Aorta (tissue), 5 donors: ENCODE measurements at places on chromosomes 16 and 17. TPM values are rescaled to one million over a fixed set of nuclear protein-coding genes. Genes with fewer than 3 reads are reported as not detected.

- no peak for DNase-seq
Observed at GRCh38 chr17:8345052-8345690, 5.5 kb downstream of the ODF4 start.

- DNase-seq: no peak
Observed at GRCh38 chr17:65197201-65197600, 60.0 kb downstream of the RGS9 start.

- DNase-seq: no peak
Observed at GRCh38 chr17:37318931-37319594, 56.7 kb upstream of the C17orf78 start.

DNA sequence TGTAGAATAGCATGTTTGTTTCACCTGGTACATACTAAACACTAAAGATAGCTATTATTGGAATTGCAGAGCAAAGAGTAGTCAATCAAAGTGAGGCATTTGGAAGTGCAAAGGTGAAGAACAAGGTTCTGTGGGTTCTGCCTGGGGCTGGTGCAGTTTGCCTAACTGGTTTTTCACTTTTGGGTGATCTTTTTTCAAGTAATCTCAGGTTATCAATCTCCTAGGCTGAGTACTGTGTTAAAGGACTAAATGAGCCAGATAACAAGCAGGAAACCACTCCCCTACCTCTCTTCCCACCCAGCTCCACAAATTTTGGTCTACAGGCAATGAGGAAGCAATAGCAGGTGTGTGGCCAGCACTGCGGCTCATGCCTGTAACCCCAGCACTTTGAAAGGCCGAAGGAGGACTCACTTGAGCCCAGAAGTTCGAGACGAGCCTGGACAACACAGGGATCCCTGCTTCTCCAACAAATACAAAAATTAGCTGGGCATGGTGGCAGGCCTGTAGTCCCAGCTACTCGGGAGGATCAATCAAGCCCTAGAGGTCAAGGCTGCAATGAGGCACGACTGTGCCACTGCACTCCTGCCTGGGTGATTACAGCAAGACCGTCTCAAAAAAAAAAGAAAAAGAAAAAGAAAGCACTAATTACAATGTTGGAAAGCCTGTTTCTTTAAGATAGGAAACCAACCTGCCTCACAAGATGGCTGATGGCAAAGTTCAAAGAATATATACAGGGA is 2.0 kb upstream of the NTAN1 start:
- DNase-seq: no peak

GRCh38 chr16:87661561-87661960 is 59.3 kb downstream of the JPH3 start:
- no peak for DNase-seq

DNA sequence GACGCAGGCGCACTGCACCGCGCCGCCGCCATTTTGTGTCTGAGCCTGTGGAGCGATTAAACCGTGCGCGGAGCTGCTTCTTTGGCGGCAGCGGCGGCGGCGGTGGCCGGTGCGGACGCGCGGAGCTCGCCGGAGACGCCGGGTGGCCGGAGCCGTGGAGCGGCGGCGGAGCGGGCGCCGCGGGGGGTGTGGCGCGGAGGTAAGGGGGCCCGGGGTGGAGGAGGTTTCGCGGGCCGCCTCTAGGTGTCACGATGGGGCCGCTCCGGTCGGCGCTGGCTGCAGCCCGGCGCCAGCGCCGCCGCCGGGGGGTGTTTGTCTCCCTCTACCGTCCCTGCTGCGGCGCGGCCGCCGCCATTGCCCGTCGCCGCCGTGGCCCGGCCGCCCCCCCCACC is at the start of gene CTCF:
Gene CTCF, plus strand, starts transcription at position 1 of the 392 bp plus-strand sequence. CDS start 48,307 bp downstream, outside the sequence.
- DNase-seq: peak; percentile 94

DNA sequence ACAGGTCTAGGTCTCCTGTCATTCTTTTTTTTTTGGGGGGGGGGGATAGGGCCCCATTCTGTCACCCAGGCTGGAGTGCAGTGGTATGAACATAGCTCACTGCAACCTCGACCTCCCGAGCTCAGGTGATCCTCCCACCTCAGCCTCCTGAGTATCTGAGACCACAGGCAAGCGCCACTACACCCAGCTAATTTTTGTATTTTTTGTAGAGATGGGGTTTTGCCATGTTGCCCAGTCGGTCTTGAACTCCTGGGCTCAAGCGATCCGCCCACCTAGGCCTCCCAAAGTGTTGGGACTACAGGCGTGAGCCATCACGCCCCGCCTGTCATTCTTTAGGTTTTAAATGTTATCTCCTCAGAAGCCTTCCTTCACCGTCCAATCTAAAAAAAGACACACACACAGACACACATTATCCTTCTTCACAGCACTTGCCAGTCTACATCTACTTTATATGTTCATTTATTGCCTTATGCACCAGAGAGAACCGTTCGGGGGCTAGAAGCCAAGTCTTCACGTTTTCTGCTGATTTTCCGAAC is 694 bp downstream of the MRPL27 start:
- DNase-seq: peak; percentile 51

- no peak for DNase-seq
Observed at GRCh38 chr17:17816240-17816814, 20.5 kb downstream of the SREBF1 start.

DNA sequence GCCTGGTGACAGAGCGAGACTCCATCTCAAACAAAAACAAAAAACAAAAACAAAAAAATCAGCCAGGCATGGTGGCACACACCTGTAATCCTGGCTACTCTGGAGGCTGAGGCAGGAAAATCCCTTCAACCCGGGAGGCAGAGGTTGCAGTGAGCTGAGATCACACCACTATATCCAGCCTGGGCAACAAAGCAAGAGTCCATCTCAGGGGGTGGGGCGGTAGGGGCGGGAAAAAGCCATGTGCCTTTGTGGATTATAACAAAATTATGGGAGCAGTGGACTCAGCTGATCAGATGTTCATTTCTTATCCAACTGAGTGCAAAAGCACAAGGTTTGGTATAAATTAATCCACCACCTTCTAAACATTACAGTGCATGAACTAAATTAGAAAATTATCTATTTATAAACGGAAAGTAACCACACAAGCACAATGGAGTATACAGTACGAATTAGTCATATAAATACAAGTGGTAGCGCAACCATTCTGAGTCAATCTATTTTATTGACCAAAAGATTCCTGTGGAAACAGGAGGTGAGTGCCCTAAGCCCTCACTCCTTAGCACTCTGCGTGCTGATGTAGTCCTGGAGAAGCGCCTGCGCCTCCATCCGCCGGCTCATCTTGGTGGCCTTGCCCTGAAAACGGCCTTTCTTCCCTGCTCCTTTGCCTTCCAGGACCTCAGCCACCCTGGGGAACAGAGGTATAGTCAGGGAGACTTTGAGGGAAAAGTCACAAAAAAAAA is 14.0 kb downstream of the AARSD1 start:
- no peak for DNase-seq

DNA sequence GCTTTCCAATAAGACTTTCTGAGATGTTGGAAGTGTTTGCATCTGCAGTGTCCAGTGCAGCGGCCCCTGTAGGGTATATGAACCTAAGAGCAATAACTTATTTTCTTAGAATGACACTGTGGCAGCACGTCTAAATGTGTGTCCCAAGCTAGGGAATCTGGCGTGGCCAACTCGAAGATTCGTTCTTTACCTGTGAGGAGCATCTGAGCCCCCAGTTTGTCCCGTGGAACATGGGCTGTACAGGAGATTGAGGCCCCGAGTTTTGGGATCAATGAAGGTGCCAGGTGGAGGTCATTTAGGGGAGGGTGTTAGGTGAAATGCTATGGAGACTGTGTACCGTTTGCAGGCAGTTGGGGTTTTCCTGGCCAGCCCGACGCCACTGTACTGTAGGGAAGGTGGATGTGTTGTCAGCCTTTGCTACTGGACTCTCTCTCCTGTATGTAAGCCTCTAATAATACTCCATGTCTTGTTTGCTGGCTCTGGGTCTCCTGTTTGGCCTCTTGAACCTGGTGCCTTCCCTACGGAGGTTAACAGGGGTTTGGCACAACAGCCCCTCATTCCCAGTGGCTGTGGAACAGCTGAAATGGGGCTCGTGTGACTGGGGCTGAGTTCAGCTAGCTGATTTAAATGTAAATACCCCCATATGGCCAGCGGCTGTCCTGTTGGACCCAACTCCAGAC is 45.5 kb upstream of the SDK2 start:
- DNase-seq: no peak

The MYH1 gene
- total RNA-seq: not detected

The FOXC2 gene
- total RNA-seq: 45.4 TPM

The ARHGAP27 gene
- 17.8 TPM for total RNA-seq

The PSMC3IP gene
- total RNA-seq: 5.2 TPM

The KRTAP1-5 gene
- not detected for total RNA-seq

The FOXO3B gene
- 3.5 TPM for total RNA-seq
